Activated T-helper 1 cell treated with anti-CD3 and anti-CD28 coated beads, Interleukin-12 subunit alpha, Interleukin-12 subunit beta, Interleukin-2, Interleukin-4 antibody, amounts not matched to agents 30 ng/mL and 10 ng/mL and 1 ng/mL, durations not matched to agents 14 hours and 24 hours and 36 hours (primary cell): ENCODE measurements at places on chromosomes 16 and 17. TPM values are rescaled to one million over a fixed set of nuclear protein-coding genes. Genes with fewer than 3 reads are reported as not detected.

Gene GAS2L2
- total RNA-seq: 0.08 TPM in 1 of 2 replicates, not detected in the other

Gene C17orf113
- 0.05 TPM in 2 replicates for total RNA-seq

Gene HCRT
- not detected in 2 replicates for total RNA-seq

Gene TCAP
- total RNA-seq: 0.96 and 1.4 TPM in 2 replicates

GRCh38 chr16:54862529-54862928, 68.1 kb upstream of the IRX5 start:
- H3K36me3 ChIP-seq: no peaks in the 10 kb centered on the region
- no peaks in the 10 kb centered on the region for H3K4me1 ChIP-seq
- H3K27me3 ChIP-seq: no peaks in the 10 kb centered on the region
- no peak overlapping the region for H3K4me3 ChIP-seq
- DNase-seq: no peak

DNA sequence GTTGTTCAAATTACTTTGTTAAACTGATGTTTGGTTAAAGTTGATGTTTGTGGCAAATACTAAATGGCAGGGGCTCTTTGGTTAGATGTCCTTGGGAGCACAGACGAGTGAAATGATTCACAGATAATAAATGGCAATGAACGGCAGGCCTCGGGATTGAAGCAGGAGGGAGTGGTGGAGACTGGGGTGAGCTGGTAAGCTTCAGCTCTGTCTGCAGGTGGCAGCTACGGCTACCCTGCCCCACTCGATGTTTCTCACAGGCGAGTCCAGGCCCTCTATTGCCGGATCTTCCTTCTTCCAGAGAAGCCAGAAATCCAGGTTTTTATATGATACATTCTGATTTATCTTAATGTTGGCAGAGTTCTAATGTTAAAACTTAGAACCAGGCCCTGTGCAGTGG, 144.8 kb upstream of the CACNG5 start:
- no peak for DNase-seq
- peaks cover 62% of the 10 kb centered on the region for H3K36me3 ChIP-seq
- H3K4me1 ChIP-seq: peaks cover 45% of the 10 kb centered on the region
- H3K27me3 ChIP-seq: no peaks in the 10 kb centered on the region

DNA sequence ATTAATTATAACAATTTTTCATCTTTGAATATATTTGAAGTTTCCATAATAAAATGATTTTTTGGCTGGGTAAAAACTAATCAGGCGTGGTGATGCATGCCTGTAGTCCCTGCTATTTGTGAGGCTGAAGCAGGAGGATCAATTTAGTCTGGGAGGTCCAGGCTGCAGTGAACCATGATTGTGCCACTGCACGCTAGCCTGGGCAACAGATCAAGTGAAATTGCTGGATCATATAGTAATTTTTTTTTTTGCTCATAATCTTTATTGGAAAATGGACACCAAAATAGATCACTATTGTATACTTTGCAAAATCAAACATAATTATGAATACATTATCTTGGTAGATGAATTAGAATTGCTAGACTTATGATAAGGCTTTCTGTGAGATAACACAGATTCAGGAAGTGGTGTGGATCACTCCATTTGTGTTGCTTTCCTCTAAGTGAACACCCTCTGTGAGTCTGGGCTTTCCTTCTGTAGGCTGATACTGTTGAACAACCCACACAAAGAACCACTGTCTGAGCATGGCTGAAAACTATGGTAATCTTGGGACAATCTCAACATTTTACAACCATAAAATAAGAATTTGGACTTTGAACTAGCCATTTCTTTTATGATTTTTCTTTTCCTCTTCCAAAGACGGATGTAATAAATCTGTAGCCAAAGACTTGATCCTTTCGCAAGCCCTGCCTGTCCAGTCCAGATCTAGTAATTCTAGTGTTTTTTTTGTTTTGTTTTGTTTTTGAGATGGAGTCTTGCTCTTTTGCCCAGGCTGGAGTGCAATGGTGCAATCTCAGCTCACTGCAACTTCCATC, 5.6 kb upstream of the ST3GAL2 start:
- peaks cover 6% of the 10 kb centered on the region for H3K4me1 ChIP-seq
- H3K27me3 ChIP-seq: peaks cover 2% of the 10 kb centered on the region
- no peak overlapping the region for H3K27ac ChIP-seq
- DNase-seq: no peak
- H3K4me3 ChIP-seq: no peak overlapping the region

DNA sequence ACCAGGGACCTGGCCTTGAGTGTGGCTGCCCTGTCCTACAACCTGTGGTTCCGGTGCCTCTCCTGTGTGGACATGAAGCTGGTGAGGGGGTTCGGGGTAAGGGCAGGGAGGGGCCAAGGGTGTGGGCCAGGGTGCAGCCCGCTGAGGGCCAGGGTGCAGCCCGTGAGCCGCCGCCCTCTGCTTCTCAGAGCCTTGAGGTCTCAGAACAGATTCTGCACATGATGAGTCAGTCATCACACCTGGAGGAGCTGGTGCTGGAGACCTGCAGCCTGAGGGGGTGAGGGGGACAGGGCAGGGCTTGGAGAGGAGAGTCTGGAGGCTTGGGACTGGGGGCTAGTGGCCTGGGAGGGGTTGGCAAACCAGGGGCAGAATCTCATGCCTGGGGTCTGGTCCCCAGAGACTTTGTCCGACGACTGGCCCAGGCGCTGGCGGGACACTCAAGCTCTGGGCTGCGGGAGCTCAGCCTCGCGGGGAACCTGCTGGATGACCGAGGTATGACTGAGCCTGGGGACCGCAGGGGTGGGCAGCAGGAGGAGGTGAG, 2.2 kb downstream of the CARMIL2 start:
- peaks cover 4% of the 10 kb centered on the region for H3K4me1 ChIP-seq
- DNase-seq: no peak
- no peaks in the 10 kb centered on the region for H3K27me3 ChIP-seq
- no peak overlapping the region for H3K27ac ChIP-seq
- peaks cover 24% of the 10 kb centered on the region for H3K36me3 ChIP-seq
- no peak overlapping the region for H3K4me3 ChIP-seq

DNA sequence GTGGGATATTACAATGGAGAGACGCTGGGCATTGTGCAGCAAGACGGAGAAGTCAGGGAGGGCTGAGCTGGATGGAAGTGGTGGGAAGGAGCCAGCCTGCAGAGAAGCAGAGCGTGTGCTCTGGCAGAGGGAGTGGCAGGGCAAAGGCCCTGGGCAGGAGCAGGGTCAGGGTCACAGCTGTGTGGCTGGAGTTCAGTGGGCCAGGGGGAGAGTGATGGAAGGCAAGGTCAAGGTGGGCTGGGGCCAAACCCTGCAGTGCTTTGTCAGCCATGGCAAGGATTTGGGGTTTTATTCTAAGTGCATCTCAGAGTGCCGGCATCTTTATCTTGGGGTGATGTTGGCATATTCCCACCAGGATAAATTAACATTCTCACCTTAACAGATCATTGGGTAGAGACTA, 31.9 kb upstream of the C16orf78 start:
- no peaks in the 10 kb centered on the region for H3K36me3 ChIP-seq
- H3K4me1 ChIP-seq: no peaks in the 10 kb centered on the region
- H3K27me3 ChIP-seq: peaks cover 5% of the 10 kb centered on the region
- no peak overlapping the region for H3K27ac ChIP-seq

DNA sequence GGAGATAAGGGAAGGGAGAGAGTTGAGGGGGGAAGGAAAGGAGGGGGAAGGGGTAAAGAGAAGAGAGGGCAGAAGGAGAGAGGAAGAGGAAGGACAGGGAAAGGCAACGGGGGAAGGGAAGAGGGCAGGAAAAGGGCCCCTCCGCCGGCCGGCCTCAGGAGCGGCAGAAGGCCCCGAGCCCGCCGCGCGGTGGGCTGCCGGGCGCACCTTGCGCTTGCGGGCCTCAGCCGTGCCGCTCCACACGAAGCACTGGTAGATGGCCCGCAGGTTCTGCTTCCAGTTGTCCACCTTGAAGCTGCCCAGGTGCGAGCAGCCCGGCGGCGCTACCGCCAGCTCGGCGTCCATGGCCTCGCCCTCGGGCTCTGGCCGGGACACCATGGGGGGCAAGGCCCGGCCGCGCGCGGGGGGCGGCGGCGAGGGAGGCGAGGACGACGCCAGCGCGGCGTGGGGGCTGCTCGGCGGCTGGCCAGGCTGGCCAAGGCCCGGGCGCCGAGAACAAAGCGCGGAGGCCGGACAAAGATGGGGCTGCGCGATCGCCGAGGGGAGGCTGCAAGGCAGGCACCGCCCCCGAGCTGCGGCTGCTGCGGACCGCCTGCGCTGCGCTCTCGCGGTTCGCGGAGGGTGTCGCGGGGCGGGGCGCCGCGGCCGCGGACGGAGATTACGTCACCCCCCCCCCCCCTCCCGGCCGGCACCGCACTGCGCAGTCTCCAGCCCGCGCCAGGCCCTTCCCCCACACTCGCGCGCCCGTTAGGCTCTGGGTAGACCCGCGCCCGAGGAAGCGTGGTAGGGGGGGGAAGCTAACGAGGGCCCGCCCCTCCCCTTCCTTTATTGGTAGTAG, at the start of gene USP22:
Gene USP22, minus strand, starts transcription at position 554 of the 838 bp plus-strand sequence. Its CDS starts 176 bp downstream, at position 378.
- H3K4me1 ChIP-seq: peaks cover 16% of the 10 kb centered on the region
- peak within 1 kb of the TSS; percentile 100 for H3K4me3 ChIP-seq
- H3K36me3 ChIP-seq: peaks cover 10% of the 10 kb centered on the region

GRCh38 chr17:50550661-50551432, 3.9 kb downstream of the SPATA20 start:
- peaks cover 2% of the 10 kb centered on the region for H3K27me3 ChIP-seq
- H3K27ac ChIP-seq: no peak overlapping the region
- no peak overlapping the region for H3K4me3 ChIP-seq
- DNase-seq: no peak
- peaks cover 9% of the 10 kb centered on the region for H3K4me1 ChIP-seq

DNA sequence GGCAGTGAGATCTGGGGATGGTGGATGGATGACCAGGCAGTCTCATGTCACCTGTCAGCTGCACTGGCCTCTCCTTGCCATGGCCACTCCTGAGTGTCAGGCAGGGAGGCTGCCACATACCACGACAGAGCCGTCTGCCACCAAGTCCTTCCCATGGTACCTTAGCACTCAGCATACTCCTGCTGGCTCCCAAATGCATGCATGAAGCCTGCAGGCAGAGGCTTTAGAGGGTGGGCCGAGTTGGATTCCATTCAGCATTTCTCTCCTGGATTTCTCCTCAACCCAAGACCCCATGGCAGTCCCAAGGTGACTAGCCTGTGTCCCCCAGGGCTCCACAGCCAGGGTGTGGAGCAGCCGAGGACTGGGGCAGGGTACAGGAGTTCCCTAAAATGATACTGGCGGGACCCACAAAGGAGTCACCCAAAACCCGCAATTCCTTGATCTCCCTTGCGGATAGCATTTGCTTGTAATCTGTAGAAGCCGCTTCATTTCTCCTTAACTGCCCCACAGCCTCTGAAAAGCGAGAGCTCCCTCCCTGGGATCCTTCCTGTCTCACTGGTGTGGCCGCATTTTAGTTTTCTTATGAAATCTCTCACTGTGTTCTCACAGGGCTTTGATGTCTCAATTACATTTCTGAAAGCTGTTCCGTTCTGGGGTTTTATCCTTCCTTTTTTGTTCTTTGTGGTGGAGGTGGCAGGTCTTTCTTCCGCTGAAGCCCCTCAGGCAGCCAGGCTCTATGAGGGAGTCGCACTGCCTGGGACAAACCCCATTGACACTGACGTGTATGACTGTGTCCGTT, 141.4 kb downstream of the SOCS1 start:
- H3K27me3 ChIP-seq: no peaks in the 10 kb centered on the region
- peaks cover 40% of the 10 kb centered on the region for H3K36me3 ChIP-seq
- peak overlapping the region; percentile 40 for H3K4me3 ChIP-seq
- DNase-seq: peak; percentile 55
